GM23338 (cell line): ENCODE measurements at places on chromosomes 12 and 14. TPM values are rescaled to one million over a fixed set of nuclear protein-coding genes. Genes with fewer than 3 reads are reported as not detected.
A peak's percentile ranks its signal among the peaks of the same experiment; 100 is the strongest.

The PZP gene
- 0.43 TPM in 1 of 2 replicates, not detected in the other for total RNA-seq

The ETFBKMT gene
- 2.3 and 3.2 TPM in 2 replicates for total RNA-seq

DNA sequence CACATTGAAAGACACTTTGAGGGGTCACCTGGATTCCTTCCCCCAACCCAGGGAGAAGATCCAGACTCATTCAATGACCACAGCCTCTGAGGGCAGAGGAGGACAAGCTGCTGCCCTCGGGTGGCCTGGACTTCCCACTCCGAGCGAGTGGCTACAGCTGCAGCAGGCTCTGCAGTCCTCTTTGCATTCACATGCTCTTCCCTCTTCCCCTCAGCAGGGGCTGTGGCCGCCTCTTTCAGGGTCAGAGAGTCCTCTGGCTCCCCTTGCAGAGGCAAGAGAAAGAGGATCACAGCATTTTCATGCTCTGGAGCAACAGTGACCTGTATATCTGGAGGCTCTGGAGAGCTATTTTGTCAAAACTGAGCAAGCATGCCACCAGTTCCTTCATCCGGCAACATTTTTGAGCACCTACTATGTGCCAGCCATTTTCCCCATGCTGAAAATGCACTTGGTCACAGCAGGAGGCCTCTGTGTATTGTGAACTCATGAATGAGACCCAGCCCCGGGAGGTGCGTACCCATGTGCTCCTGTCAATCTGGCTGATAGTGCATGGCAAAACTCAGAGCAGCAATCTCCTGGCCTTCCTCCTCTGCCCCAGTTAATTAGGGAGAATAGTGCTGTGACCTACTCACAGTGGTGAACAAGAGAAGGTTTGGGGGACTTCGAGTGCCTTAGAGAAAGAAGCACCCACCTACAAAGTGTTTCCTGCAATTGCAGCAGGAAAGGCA, 42.9 kb upstream of the KCNA5 start:
- no peak for DNase-seq

- no peak for DNase-seq
Measured at GRCh38 chr14:100748403-100748802, 21.7 kb downstream of the DLK1 start.

The PROX2 gene
- 0.31 TPM in 1 of 2 replicates, not detected in the other for total RNA-seq

The STK38L gene
- total RNA-seq, result 56.5 and 59.7 TPM in 2 replicates

DNA sequence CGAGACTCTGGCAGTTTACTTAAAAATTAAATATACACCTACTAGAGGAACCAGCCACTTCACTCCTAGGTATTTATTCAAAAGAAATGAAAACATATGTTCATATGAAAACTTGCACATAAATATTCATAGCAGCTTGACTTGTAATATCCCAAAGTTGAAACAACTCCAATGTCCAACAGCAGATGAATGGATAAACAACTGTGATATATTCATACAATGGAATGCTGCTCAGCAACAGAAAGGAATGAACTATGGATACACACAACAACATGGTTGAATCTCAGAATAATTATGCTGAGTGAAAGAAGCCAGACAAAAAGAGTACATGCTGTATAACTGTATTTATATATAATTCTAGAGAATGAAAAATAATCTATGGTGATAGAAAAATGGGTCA, 53.4 kb upstream of the DACT1 start:
- DNase-seq, result no peak

The SMCO2 gene
- total RNA-seq, result not detected in 2 replicates

DNA sequence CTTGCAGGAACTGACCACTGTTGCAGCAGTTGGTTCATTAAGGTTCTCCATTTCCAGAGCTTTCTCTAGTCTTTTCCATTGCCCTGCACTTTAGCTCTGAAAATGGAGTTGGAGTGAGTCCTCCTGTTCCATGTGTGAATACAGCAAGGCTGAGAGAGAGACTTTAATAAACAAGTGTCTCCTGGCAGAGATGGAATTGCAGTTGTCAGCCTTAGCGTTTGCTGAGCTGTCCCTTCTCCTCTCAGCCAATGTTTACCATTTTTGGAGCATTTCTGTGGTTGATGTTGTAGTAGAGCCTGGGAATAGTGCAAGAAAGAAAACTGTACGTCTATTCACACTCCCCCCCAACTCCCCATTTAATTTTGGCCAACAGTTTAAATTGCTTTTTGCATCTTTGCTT, 7.5 kb upstream of the MANSC4 start:
- no peak for DNase-seq

- no peak for DNase-seq
Measured at GRCh38 chr14:104011824-104012517, 69.6 kb upstream of the RD3L start.

- no peak for DNase-seq
Measured at GRCh38 chr12:109820816-109821381, 12.3 kb downstream of the TRPV4 start.

- DNase-seq, result no peak
Measured at GRCh38 chr14:68639758-68640574, 152.9 kb downstream of the ZFP36L1 start.

The COCH gene
- 20.6 and 23.3 TPM in 2 replicates for total RNA-seq

GRCh38 chr12:102317155-102317554, 119.5 kb upstream of the PMCH start:
- no peak for DNase-seq

GRCh38 chr12:67994046-67994445, 4.8 kb downstream of the IFNG-AS1 start:
- DNase-seq, result peak; percentile 11

DNA sequence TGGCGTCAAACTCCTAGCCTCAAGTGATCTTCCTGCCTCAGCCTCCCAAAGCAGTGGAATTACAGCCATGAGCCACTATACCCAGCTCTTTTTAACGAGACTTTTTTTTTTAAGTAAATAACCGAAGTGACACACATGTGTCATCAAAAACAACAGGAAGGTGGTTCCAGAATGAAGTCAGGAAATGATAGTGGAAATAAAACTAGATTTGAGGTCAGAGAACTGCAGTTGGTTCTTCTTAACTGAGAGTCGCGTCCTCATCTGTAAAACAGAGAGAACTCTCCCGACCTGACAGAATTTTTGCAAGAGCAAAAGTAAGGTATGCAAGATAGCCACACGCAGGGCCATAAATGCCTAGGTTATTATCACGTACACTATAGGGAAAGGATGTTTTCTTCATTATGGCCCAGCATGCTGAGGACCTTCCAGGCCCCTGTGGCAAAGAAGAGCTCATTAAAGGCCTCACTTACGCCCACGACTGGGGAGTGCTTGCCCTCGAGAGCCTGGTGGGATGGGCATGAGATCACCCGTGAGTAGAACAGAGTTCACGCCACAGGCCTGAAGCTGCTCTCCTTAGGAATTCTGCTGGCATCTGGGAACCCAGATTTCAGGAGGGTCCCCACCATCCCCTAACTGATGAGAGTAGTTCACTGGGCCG, 67.2 kb downstream of the SCARB1 start:
- DNase-seq, result no peak

The MYO1H gene
- not detected in 2 replicates for total RNA-seq

The RACGAP1 gene
- 49.9 and 52.8 TPM in 2 replicates for total RNA-seq

DNA sequence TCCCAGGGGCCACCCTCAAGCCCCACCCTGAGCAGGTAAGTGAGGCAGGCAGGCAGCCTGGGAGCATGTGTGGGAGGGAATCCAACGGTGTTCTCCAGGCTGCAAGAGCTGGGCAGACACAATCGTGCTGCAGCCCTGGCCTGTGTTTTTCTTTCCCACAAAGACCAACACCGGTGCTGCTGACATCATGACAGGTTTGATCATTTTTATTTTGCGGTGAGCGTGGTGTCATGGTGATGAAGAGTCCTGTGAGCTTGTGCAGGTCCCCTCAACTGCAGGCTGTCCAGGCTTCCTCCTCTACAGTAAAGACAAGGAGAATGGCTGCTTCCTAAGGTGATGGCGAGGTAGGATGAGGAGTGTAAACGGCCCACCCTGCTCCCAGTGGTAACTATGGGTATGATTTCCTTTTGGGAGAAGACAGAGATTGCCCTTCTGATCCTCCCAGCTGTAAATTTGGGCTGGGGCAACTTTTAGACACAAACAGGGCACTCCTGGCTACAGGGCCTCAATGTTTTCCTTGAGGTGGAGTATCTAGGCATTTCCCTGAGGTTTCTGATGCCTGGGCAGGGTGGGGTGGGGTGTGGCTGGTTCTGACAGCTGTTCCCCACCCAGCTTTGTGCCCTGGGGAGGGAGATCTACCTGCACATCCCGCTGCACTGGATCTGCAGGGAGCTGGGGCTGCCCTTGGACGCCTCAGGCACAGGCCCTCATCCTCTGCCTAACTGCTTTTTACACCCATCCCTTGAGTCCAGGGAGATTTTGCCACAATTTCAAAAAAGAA, 109.1 kb downstream of the VCPKMT start:
- DNase-seq, result peak; percentile 65
